ENCODE measurements at places on chromosomes 4 and X. TPM values are rescaled to one million over a fixed set of nuclear protein-coding genes. Genes with fewer than 3 reads are reported as not detected.

OTC gene
- total RNA-seq: not detected

ZNF630 gene
- 1.5 TPM for total RNA-seq

SHISA3 gene
- not detected for total RNA-seq

BLOC1S4 gene
- total RNA-seq: 27.5 TPM

BBS12 gene
- 1.4 TPM for total RNA-seq

DNA sequence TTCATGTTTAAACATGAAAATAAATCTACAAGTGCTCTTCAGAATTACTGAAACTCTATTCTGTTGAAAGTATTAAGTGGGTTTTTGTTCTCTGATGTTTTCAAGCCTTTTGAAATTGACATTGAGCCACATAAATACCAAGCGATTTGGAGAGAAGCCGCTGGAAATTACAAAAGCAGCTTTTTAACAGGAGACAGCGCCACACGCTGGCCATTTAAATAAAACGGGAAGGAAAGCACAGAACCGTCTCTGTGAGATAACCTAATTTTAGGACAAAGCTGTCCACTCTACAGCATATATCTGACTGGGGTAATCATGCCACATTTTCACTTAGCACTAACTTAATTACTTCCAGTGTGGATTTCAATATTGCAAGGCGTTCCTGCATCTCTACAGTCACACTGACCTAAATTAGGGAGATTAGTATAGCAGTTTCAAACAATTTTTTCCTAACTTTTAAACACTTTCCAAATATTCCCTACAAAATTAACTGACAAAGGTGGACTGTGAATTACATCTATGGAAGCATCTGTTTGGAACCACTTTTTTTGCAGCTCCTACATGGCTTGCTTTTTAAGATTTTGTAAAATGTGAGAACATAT, 6.8 kb upstream of the ANOS1 start:
- H3K4me3 ChIP-seq: no peak overlapping the region
- DNase-seq: no peak
- H3K27ac ChIP-seq: no peak overlapping the region
- no peaks in the 10 kb centered on the region for H3K27me3 ChIP-seq

GRCh38 chr4:69896530-69897116, 34.2 kb upstream of the CSN1S1 start:
- no peak for DNase-seq
- H3K4me3 ChIP-seq: no peak overlapping the region
- no peak overlapping the region for H3K27ac ChIP-seq
- no peaks in the 10 kb centered on the region for H3K27me3 ChIP-seq
- no peaks in the 10 kb centered on the region for H3K36me3 ChIP-seq
- no peaks in the 10 kb centered on the region for H3K4me1 ChIP-seq

- peak; percentile 21 for DNase-seq
- H3K27me3 ChIP-seq: peaks cover 2% of the 10 kb centered on the region
- H3K4me3 ChIP-seq: no peak overlapping the region
- no peak overlapping the region for H3K27ac ChIP-seq
- no peaks in the 10 kb centered on the region for H3K4me1 ChIP-seq
These were observed 27.8 kb upstream of the ADH7 start for GRCh38 chr4:99462875-99463464.

GRCh38 chr4:15805583-15806517, 27.7 kb downstream of the CD38 start:
- no peak overlapping the region for H3K27ac ChIP-seq
- H3K4me1 ChIP-seq: no peaks in the 10 kb centered on the region
- H3K27me3 ChIP-seq: peaks cover 1% of the 10 kb centered on the region
- no peaks in the 10 kb centered on the region for H3K36me3 ChIP-seq

DNA sequence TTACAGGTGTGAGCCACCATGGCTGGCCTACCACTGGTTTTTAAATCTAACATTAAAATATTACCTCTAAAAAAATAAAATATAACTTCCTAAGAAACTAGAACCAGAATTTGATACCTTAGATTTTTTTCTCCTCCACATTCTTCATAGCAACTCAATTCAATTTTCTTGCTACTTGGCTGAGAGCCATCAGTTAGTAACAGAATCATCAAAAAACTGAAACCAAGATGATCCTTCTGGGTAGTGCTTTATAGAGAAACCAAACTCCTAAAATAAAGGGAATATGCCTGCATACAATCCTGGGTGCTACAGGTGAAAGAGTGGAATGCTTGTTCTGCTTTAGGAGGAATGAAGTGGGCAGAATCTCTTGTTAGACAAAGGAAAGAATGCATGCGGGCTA, 64.4 kb downstream of the RPS3A start:
- no peaks in the 10 kb centered on the region for H3K36me3 ChIP-seq
- no peaks in the 10 kb centered on the region for H3K4me1 ChIP-seq
- H3K27ac ChIP-seq: no peak overlapping the region
- H3K4me3 ChIP-seq: no peak overlapping the region
- no peak for DNase-seq

DNA sequence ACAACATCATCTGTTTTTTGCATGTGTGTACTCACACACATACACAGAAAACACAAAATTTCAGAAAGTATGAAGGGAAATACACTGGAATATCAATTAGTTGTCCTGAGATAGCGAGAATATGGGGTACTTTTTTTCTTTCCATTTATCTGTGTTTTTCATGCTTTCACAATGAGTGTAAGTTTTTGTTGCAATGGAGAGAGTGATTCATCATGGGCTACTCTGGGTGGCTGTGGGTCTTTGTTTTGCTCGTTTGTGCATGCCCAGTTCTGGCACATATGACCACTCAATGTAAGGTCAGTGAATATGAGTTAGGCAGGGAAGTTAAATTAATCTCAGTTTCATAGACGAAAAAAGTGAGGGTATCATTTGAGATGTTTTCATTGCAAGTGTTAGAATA, 26.9 kb downstream of the XK start:
- no peaks in the 10 kb centered on the region for H3K27me3 ChIP-seq
- H3K36me3 ChIP-seq: no peaks in the 10 kb centered on the region
- no peak overlapping the region for H3K27ac ChIP-seq

GRCh38 chr4:685679-686412, 3.1 kb downstream of the SLC49A3 start:
- no peak overlapping the region for H3K4me3 ChIP-seq
- H3K27me3 ChIP-seq: no peaks in the 10 kb centered on the region
- H3K36me3 ChIP-seq: no peaks in the 10 kb centered on the region
- DNase-seq: no peak
- no peak overlapping the region for H3K27ac ChIP-seq

- H3K27me3 ChIP-seq: no peaks in the 10 kb centered on the region
- no peak overlapping the region for H3K27ac ChIP-seq
- DNase-seq: no peak
- H3K36me3 ChIP-seq: no peaks in the 10 kb centered on the region
- no peak overlapping the region for H3K4me3 ChIP-seq
These were observed 154.5 kb downstream of the ATP10D start for GRCh38 chr4:47639531-47639930.

DNA sequence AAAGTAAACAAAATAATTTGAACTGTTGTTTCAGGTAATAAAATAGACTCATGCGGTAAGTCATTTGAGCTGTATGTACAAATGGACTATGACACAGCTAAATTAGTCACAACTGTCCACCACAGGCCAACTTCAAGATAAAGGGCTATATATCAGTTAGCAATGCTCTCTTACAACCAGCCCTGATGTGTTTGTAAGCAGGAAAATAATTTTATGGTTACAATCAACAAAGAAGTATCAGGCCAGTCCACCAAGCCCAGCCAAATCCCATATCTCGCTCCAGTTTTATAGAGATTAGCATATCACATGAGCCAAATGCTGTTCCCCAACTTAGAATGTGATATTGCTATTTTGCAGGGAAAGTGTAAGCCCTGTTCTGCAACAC, 511 bp upstream of the DUSP21 start:
- no peak for DNase-seq
- H3K4me1 ChIP-seq: no peaks in the 10 kb centered on the region
- no peaks in the 10 kb centered on the region for H3K36me3 ChIP-seq

- no peaks in the 10 kb centered on the region for H3K4me1 ChIP-seq
- peaks cover 2% of the 10 kb centered on the region for H3K36me3 ChIP-seq
- no peaks in the 10 kb centered on the region for H3K27me3 ChIP-seq
- no peak overlapping the region for H3K4me3 ChIP-seq
These were observed 186.7 kb upstream of the NUDT6 start for GRCh38 chr4:123109139-123109538.
